Esophagus muscularis mucosa (tissue), 4 donors: ENCODE measurements at places on chromosomes 6 and 20. TPM values are rescaled to one million over a fixed set of nuclear protein-coding genes. Genes with fewer than 3 reads are reported as not detected.

DNA sequence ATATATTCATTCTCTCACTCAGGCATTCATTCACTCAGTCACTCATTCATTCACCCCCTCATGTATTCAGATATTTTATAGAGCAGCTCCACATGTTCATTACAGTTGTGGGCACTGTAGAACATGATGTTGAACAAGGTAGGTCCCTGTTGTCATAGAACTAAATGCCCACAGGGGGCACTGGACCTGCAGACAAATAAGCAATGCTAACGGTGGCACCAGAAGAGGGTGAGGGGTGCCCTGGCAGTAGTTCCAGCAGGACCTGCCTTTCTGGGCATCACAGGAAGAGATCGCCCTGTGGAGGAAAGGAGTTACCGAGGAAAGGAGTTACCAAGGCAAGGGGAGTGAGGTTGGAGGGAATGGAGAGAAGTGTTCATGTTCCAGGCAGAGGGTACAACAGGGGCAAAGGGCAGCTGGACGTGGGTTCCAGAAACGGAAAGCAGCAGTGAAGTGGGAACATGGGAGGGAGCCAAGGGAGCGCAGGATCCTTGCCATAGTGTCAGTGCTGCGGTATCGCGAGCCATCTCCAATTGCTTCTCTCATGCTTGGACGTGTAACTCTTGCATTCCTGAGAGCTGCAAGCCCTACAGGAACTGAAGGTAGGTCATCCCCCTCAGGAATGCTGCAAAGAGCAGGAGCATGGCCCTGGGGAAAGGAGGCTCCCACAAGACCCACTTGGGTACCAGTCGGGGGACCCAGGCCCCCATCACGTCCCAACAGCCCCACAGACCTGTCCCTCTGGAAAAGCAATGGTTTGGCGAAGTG lies 128.2 kb downstream of the EDN3 start:
- no peak overlapping the region for H3K4me3 ChIP-seq
- H3K4me1 ChIP-seq: no peaks in the 10 kb centered on the region
- DNase-seq: no peak

DNA sequence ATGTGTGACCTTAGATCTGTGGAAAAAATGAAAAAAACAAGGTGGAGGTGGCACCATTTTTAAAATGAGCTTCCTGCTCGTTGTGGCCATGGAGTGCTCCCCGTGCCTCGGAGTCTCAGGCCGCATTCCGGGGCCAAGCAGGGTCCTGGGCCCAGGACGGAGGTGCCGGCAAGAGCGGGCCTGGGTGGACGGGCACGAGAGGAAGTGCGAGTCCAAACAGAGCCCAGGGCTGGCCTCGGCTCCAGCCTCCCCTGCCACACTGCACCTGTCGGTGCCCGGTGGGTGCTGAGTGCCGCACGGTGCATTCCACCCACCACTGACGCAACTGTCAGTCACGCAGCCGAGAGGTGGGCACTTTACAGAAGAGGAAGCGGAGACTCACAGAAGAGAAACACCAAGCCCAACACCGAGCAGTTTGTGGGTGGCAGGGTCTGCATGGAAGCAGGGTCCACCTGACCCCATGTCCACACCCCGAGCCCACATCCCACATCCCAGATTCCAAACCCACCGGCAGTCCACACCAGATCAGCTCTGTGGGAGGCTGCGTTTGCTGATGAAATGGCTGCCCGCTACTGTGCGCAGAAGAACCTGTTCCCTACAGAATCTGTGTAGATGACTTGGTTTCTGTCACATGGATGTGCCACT lies 97.7 kb downstream of the PSMB1 start:
- H3K4me3 ChIP-seq: no peak overlapping the region
- no peaks in the 10 kb centered on the region for H3K27me3 ChIP-seq
- no peak overlapping the region for H3K27ac ChIP-seq
- no peak for DNase-seq

- no peak overlapping the region for H3K27ac ChIP-seq
- no peak for DNase-seq
- no peak overlapping the region for H3K4me3 ChIP-seq
- H3K36me3 ChIP-seq: no peaks in the 10 kb centered on the region
- peaks cover 25% of the 10 kb centered on the region for H3K4me1 ChIP-seq
Observed at GRCh38 chr6:136641166-136641565, 90.9 kb upstream of the MAP7 start.

GRCh38 chr6:154937306-154938220 lies 57.6 kb upstream of the TIAM2 start:
- no peak overlapping the region for H3K4me3 ChIP-seq
- no peaks in the 10 kb centered on the region for H3K27me3 ChIP-seq
- no peak overlapping the region for H3K27ac ChIP-seq
- peaks cover 13% of the 10 kb centered on the region for H3K4me1 ChIP-seq

The BPIFA1 gene
- not detected for total RNA-seq

DNA sequence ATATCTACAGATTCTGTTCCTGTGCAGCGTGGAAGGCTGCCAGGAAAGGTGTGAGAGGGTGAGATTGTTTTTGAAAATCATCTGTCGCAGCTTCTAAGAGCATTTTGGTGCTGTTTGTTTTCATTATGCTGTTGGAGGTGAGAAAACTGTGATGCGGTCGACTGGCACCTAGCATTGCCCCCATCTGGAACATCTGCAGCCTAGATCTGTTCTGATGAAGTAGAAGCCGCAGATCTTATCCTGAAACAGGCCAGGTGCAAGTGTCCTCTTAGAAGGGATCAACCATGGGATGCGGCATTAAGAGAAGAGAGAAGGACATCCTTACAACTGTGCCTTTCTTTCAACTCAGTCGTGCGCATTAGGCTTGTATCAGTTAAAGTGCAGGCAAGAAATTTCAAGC lies 167.3 kb downstream of the CDH26 start:
- no peaks in the 10 kb centered on the region for H3K4me1 ChIP-seq
- no peaks in the 10 kb centered on the region for H3K27me3 ChIP-seq
- H3K36me3 ChIP-seq: no peaks in the 10 kb centered on the region
- no peak overlapping the region for H3K4me3 ChIP-seq
- H3K27ac ChIP-seq: no peak overlapping the region
- DNase-seq: no peak

DNA sequence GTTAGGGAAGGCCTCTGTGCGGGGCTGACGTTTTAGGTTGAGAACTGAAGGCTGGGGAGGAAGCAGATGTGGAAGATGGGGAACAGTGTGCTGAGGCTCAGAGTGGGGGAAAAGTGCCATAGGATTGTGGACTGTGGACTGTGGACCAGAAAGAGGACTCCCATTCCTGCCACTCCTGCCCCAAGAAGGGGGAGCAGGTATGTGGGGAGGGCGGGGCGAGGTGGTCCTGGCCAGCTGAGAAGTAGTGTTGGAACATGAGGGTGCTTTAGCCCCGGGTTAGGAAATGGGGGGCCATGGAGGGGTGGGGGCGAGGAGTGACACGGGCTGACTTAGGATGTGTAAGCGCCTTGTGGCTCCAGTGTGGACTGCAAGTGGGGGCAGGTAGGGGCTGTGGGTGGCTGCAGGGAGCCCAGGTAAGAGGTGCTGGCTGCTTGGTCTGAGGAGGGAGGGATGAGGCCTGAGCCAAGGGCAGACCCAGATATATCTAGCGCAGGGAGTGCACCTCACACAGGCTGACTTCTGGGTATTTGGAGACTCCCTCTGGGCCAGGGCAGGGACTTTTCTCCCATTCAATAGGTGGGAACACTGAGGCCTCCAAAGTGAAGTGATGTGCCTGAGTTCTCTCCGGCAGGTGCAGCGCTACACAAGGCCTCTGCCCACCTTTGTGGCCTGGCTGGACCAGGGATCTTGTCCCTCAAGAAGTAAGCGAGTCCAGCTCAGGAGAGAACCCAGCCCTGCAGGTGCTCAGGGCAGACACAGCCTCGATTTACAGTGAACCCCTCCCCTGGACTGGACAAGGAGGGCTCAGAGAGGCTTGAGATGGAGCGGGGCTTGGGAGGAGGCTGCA lies 76.6 kb upstream of the TOX2 start:
- peak; percentile 86 for DNase-seq
- H3K4me3 ChIP-seq: no peak overlapping the region
- no peaks in the 10 kb centered on the region for H3K4me1 ChIP-seq
- no peaks in the 10 kb centered on the region for H3K36me3 ChIP-seq
- H3K27ac ChIP-seq: no peak overlapping the region
- H3K27me3 ChIP-seq: no peaks in the 10 kb centered on the region

GRCh38 chr6:159075506-159076228 lies 30.9 kb upstream of the TAGAP start:
- no peaks in the 10 kb centered on the region for H3K36me3 ChIP-seq
- H3K27me3 ChIP-seq: no peaks in the 10 kb centered on the region
- peaks cover 8% of the 10 kb centered on the region for H3K4me1 ChIP-seq
- no peak overlapping the region for H3K27ac ChIP-seq

DNA sequence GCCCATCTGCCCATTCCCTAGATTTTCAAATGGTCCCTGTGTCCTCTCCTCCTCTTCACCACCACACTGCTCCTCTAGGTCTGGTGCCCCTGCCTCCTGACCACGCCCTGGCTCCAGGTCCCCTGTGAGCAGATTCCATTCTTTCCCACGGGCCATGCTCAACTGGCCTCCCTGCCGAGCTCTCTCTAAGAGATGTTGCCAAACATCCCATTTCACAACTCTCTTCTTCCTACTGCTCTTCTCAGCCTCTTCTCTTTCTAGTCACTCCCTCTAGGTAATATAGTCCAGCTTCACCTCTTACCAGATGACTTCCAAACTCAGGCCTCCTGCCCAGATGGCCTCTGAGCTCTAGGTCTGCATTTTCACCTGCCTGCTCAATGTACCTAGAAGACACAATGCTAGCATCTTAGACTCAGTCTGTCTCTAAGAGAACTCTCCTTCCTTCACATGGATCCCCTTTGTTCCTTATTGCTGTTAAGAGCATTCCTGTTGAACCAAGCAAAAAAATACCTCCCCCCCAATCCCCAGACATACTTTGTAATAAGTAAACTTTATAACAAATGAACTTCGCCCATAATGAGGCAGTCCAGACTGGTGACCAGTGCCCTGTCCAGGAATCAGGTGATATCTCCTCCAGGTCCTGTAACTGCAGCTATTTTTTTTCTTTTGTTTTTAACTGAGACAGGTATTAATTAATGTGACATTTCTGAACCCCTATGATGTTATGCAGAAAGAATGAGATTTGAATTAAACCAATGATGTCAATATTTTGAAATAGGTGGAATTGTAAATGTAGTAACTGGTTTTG lies 79.0 kb downstream of the LYRM4 start:
- H3K36me3 ChIP-seq: no peaks in the 10 kb centered on the region
- no peak for DNase-seq
- H3K27ac ChIP-seq: no peak overlapping the region
- H3K27me3 ChIP-seq: no peaks in the 10 kb centered on the region

DNA sequence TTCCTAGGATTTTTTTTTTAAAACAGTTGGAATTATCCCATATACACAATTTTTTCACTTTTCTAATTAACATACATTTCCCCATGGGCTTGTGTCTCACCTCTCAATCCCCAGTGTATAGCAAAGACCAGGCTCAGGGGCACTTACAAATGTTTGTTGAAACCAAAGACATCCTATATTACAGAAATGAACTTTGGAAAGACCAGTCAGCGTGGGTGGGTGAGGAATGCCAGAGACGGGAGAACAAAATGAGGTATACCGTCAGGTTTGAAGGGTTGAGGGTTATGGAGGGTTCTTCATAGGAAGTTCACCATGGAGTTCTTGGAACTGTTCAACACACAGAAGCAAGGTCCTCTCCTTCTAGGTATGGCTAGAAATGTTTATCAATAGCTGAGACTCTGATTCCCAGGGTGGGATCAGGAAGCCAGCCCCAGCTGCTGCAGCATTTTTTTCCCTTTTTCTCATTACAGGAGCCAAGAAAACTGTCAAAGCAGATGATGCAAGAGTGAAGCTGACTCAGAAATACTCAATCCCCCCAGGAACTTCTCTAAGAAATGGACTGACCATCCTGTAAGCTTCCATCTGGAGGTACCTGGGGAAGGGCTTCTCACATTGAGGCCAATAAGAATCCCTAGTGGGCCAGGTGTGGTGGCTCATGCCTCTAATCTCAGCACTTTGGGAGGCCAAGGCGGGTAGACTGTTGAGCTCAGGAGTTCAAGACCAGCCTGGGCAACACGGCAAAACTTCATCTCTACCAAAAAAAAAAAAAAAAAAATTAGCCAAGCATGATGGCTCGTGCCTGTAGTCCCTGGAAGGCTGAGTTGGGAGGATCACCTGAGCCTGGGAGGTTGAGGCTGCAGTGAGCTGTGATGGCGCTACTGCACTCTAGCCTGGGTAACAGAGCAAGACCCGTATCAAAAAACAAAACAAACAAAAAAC lies 15.9 kb upstream of the TBC1D20 start:
- H3K27me3 ChIP-seq: no peaks in the 10 kb centered on the region
- DNase-seq: no peak
- H3K4me3 ChIP-seq: no peak overlapping the region
- no peak overlapping the region for H3K27ac ChIP-seq

GRCh38 chr20:33236351-33236750 lies 555 bp downstream of the BPIFA1 start:
- H3K4me1 ChIP-seq: no peaks in the 10 kb centered on the region
- no peak overlapping the region for H3K4me3 ChIP-seq
- H3K27ac ChIP-seq: no peak overlapping the region
- H3K36me3 ChIP-seq: no peaks in the 10 kb centered on the region
- no peaks in the 10 kb centered on the region for H3K27me3 ChIP-seq
- DNase-seq: no peak

DNA sequence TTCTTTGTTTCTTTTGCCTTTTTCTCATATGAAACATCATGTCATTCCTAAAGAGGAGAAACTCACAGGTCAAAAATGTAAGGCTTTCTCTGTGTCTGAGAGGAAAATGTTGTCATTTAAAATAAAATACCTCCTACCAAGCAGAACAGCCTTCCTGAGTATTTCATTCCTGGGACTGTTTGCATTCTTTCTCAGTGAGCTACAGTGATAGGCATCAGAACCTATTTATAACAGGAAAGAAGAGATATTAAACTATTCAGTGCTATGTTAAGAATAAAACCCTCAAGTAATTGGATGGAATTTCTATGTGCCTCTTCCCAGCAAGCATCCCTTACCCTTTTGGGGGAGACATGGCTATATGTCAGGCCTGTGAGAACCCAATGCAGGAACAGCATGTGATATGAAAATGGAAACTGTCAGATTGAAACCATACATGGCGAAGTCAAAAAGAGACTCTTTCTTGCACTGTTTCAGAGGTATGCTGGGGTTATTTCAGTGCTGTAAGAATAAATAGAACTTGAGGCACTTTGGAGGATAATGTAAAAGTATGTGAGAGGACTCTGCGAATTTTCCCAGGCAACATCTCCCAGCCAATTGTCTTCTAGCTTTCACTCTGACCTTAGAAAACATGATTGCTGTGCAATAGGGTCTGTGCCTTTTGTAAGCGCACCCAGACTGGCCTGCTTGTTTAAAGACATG lies 133.8 kb upstream of the CCN2 start:
- no peak for DNase-seq
- peaks cover 6% of the 10 kb centered on the region for H3K4me1 ChIP-seq
- peak overlapping the region; percentile 37 for H3K4me3 ChIP-seq
- peak overlapping the region; percentile 83 for H3K27ac ChIP-seq
